ENCODE measurements at places on chromosomes 2 and 18.

DNA sequence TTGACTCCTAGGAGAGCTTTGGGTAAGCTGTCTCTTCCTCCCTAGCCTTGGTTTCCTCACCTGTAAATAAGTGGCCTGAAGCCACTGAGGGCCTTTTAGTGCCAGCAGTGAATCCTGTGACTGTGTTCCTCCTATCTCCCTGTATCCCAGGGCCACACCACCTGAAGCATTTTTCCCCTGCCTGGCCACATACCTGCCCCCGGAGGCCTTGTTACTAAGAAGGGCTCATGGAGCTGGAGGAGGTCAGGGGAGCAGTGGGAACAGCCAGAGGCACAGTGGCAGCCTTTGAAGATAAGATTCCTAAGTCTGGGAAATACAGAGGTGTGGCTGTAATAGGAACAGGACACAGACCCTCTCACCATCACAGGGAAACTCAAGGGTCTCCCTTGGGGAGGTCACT, 162.4 kb downstream of the SMAD7 start:
- no peak for DNase-seq

DNA sequence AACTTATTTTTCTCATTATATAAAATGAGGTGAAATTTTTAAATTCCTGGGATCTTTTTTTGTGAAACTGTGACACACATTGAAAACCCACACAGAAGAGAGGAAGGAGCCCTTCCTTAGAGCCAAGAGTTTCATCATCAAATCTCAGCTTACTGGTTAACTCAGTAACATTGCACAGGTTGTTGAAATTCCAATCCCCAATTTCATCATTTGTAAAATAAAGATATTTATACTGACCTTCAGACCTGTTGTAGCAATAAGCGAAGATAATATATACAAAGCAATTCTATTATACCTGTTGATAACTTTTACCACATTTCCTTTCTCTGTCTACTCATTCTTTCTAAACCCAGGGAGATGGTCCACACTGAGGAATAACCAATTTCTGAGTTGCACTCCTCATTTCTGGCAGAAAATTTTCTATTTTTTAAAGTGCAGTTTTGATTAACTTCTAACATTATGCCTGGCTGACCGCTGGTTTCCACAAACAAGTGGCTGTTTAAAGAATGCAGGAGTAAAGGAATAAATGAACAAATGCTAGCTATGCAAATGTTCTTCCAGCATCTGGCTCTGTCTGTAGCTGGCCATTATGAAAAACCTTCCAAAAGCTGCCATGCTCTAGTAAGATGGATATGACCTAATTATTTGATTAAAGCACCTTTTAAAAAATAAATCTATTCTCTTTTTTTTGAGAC, 105.7 kb upstream of the LINC00305 start:
- DNase-seq = no peak

DNA sequence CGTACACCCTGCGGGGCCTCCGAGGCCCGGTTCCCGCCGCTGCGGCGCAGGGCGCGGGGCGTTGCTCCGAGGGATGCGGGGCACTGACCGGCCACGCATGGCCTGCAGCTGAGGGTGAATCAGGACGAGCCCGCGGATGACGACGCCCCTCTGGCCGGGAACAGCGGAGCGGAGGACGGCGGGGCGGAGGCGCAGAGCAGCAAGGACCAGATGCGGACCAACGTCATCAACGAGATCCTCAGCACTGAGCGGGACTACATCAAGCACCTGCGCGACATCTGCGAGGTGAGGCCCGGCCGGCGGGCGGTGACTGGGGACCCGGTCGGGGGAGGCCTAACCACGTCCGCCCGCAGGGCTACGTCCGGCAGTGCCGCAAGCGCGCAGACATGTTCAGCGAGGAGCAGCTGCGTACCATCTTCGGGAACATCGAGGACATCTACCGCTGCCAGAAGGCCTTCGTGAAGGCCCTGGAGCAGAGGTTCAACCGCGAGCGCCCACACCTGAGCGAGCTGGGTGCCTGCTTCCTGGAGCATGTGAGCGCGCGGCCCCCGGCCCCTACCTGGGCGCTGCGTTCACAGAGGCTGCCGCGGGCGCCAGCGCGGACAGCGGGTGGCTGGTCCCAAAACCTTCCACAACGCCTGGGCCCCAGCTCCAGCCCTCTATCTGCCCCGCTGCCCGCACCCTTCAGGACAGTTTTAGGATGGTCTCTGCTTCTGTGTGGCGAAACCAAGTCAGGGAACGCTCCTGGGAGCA, 53.2 kb downstream of the FAM168B start:
- no peak for DNase-seq

- no peak for DNase-seq
These were observed 129.3 kb upstream of the TLK1 start for GRCh38 chr2:171289991-171290390.

DNA sequence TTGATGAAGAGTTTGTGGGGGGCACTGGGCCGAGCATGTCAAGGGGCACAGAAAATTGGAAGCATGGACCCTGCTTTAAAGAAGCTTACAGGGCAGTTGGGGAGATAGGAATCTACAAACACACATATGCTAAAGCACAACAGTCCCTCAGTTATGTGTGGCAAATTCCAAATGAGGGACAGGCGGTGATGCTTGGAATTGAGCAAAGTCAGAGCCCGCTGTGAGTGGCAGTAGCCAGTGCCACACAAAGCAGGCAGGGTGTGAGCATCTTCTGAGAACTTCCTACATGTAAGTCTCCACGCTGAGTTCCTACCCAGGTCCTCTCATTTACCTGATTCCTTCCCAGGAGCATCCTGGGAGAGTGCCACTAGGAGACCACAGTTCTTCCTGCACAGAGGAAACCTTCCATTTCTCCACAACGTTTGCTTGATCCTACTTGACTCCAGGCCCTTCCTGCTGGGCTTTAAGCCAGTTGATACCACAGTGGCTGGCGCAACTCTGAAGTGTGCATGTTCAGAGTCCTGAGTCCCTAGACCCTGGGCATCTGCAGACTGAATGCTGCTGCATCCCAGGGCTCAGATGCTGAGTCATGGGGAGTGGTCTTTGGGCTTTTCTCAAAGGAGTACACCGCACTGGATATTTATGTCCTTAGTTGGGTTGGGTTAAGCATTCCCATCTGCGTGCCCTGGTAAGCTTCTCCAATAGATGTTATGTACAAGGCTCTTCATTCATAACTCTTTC, 287.3 kb upstream of the REV1 start:
- DNase-seq = no peak

DNA sequence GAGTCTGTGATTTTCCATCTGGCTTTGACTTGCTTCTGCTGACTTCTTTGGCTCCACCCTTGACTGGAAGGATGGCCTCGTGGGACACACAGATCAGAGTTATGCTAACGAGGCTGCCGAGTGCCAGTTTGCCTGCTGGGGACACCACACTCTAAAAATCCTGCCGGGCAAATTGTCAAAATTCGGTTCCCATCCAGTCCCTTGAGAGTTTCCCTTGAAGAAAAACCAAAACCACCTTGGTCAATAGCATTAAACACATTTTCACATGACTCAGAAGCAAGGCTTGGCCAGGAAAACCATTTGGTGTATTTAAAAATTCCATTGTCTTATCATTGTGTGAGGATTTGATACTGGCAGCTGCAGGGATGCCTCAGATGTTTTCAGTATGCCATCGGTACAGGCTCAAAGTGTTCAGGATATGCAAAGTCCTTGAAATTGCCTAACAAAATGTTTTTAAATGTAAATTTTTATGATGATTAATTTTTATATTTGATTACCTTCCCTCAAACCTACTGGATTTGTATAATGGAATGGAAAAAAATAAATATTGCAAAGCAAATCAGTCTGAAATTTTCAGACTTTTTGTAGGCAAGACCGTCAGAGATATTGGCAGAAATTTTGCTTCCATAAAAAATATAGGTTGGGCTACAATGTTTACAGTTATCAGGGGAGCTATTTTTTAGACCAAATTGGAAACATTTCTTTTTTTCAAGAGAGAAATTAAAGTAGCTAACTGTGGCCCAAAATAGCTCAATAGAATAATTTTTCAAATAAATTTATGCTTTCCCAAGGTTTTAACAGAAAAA, 41.6 kb downstream of the KCNE4 start:
- no peak for DNase-seq

DNA sequence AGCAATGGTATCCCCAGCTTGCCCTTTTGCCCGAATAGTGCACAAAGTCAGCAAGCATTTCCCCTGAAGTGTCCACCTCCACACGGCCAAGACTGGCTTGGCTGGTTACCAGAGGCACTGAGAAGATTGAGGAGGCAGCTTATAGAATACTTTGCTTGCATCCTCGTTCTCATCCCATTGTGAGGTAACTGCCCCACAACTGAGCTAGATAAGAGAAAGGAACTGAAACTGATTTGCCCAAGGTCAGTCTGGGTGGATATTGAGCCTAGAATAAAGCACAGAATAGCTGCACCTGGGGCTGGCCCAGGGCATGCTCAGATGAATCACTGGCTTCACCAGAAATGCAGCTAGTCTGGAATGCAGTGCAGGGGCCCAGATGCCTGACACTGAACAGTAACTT, 32.7 kb upstream of the MAP4K3 start:
- no peak for DNase-seq

DNA sequence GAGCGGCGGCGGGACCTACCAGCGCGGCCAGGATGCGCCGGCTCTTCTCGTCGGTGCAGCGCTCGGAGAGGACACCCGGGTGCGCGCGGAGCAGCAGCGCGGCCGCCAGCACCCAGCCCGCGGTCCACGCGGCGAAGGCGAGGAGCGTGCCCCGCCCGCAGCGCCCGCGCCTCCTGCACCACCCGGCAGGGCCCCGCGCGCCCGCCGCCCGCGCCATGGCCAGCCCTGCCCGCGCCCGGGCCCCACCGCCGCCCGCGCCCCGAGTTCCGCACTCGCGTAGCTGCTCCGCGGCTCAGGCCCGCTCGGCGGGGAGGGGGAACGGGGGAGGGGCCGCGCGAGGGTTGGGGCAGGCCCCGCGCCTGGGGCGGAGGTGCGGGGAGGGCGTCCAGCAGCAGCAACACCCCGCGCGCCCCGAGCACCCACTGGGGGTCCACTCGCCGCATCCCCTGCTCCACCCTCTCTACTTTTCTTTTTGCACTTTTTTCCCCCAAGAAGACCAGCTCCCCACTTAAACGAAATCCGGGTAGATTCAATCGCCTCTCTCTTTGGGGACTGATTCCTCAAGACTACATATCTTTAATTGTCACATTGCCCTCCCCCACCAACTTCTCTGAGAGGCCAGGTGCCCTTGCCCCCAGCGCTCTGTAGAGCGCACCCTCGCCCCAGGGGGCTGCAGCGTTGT, at the start of gene DIPK1C:
DIPK1C (minus strand) TSS at position 266 of the 682 bp plus-strand sequence; CDS start at position 217, 49 bp downstream.
- no peak for DNase-seq

- no peak for DNase-seq
These were observed 29.3 kb downstream of the UPP2 start for GRCh38 chr2:158130832-158131473.

- DNase-seq = no peak
These were observed 558.2 kb downstream of the SUCLG1 start for GRCh38 chr2:83900862-83901261.

- no peak for DNase-seq
These were observed 65.6 kb downstream of the MAPRE2 start for GRCh38 chr18:35106845-35107148.

GRCh38 chr2:161118722-161119121, 41.5 kb upstream of the TANK start:
- no peak for DNase-seq

- no peak for DNase-seq
These were observed 45.0 kb downstream of the RTP5 start for GRCh38 chr2:241914542-241914941.

GRCh38 chr18:23331091-23331920, 121.8 kb upstream of the RIOK3 start:
- DNase-seq = no peak

- DNase-seq = no peak
These were observed 22.8 kb downstream of the ICA1L start for GRCh38 chr2:202848813-202849212.

- DNase-seq = no peak
These were observed 499.3 kb downstream of the IRS1 start for GRCh38 chr2:226300196-226300886.

GRCh38 chr18:74242438-74243096, 49.2 kb downstream of the CYB5A start:
- no peak for DNase-seq

DNA sequence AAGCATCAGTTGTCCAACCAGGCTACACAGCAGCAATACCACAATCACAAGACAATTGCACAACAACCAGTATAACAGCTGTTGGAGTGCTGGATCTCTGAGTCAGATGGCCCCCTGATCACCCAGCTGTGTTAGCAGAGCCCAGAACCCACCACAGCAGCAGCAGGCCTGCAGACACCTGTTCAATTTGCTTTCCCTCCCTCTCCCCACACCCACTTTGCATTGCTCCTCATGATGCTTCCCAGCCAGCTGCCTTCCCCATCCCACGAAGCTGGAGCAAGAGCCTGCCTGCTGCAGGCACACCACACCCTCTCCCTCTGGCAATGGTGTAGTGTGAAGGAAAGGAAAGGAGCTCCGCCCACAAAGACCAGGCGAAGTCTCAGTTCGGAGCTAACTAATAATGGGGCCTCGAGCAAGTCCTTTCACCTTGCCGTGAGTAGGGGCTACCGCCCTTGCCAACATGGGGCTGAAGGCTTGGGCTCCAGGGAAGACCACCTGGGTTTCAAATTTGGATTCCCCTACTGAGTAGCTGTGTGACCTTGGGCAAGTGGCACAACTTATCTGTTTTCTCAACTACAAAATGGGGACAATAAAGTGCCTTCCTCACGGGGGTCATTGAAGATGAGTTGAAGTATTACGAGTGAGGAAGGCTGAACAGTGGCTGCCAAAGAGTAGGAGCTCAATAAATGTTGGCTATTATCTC, 19.4 kb upstream of the ZBTB7C start:
- DNase-seq = no peak

DNA sequence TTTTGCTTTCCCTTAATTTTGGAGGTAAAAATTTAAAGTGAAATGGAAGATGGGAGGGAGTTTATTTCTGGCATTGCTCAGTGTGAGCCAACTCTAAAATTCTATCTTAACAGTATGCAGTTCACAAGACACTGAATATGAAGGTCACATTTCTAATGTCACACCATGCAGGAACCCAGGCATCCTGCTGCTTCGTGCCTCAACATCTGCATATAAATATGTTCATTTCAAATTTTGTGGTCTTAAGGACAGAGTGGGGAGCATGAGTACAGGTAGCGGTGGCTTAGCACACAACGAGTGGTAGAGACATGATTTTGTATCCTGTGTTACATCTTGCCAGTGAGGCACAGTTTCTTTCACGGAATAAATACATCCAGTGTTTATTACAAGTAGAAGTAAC, 102.4 kb downstream of the ARL4C start:
- DNase-seq = no peak

- DNase-seq = no peak
These were observed 1.6 kb downstream of the INHBB start for GRCh38 chr2:120347396-120348060.

- no peak for DNase-seq
These were observed 27.1 kb upstream of the SERPINB12 start for GRCh38 chr18:63514888-63515678.

DNA sequence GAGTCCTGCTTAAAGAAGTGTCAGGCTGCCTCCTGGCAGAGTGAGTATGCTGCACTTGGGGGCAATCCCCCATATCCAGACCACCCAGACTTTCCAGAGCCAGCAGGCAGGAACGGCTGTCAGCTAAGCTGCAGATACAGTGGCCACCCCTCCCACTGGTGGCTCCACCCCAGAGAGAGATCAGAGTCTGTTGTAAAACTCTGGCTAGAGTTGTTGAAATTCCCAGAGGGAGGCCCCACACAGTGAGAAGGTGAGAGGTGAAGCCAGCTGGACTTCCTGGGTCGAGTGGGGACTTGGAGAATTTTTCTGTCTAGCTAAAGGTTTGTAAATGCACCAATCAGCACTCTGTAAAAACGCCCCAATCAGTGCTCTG, 533.8 kb upstream of the ACVR2A start:
- no peak for DNase-seq

- DNase-seq = no peak
These were observed 57.2 kb downstream of the NGEF start for GRCh38 chr2:232955856-232956255.

GRCh38 chr2:177799531-177799930, 273.0 kb downstream of the PDE11A start:
- no peak for DNase-seq
